ENCODE measurements at places on chromosomes 7 and 10. TPM values are rescaled to one million over a fixed set of nuclear protein-coding genes. Genes with fewer than 3 reads are reported as not detected.
A peak's percentile ranks its signal among the peaks of the same experiment; 100 is the strongest.

The PAXIP1 gene
- 6.7 TPM for total RNA-seq

DNA sequence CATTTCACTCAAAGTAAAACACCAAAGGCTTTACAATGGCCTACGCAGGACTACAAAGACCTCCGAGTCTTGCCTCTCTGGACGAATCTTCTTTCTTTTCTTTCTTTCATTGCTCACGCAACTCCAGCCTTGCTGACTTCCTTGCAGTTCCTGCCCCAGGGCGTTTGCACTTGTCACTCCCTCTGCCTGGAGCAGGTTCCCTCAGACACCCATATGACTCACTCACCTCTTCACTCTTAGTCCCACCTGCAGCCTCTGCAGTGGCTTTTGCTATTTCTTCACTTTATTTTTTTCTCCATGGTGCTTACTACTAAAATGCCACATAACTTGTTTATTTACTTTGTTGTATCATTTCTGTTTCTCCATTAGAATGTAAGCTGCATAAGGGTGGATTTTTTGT lies 33.1 kb downstream of the GHRHR start:
- DNase-seq = no peak
- no peak overlapping the region for H3K4me3 ChIP-seq
- H3K27ac ChIP-seq = no peak overlapping the region
- no peaks in the 10 kb centered on the region for H3K27me3 ChIP-seq
- no peaks in the 10 kb centered on the region for H3K4me1 ChIP-seq
- H3K36me3 ChIP-seq = no peaks in the 10 kb centered on the region

DNA sequence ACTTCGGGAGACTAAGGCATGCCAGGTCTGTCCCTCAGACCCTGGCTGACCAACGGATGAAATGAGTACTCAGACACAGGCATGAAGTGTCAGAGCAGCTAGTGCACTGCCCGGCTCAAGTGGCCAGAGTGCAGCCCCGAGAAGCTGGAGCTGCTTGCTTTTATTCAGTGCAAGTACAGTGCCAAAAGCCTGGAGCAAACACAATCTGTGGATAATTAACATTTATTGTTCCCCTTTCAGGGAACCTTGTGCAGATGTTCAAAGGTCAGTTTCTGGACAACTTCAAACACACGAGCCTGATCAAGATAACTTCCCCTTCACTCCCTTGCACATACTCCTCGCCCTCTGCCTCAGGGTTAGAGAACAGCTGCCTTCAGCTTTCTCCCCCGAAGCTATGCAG lies 7.9 kb upstream of the ATE1 start:
- no peak overlapping the region for H3K27ac ChIP-seq
- peaks cover 2% of the 10 kb centered on the region for H3K27me3 ChIP-seq
- no peak for DNase-seq
- H3K4me1 ChIP-seq = no peaks in the 10 kb centered on the region

DNA sequence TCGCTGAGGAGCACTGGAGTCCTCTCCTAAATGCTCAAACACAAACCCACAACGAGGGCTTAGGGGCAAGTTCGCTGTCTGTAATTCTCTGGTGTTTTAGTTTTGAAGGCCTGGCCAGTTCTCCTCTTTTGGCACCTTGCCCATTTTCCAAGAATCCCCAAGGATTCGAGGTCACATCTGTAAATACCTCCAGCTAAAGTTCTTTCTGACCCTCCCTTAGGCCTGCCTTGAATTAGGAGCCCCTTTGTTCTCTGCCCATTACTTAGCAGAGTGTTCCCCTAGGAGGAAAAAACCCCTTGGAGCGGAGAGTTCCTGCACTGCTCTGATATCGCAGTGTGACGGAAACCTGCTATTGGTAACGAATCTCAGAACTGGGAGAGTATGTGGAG lies 743 bp upstream of the PYROXD2 start:
- DNase-seq = no peak
- peaks cover 17% of the 10 kb centered on the region for H3K4me1 ChIP-seq
- H3K27ac ChIP-seq = peak overlapping the region; percentile 73
- no peaks in the 10 kb centered on the region for H3K27me3 ChIP-seq
- peaks cover 22% of the 10 kb centered on the region for H3K36me3 ChIP-seq
- no peak overlapping the region for H3K4me3 ChIP-seq

- no peaks in the 10 kb centered on the region for H3K4me1 ChIP-seq
- no peaks in the 10 kb centered on the region for H3K27me3 ChIP-seq
- DNase-seq = no peak
- H3K36me3 ChIP-seq = no peaks in the 10 kb centered on the region
Measured at GRCh38 chr7:98058186-98058585, 48.5 kb upstream of the LMTK2 start.

Data from CD4-positive, alpha-beta T cell (primary cell).